Left renal pelvis (tissue), 4 donors: ENCODE measurements at places on chromosomes 1 and 21. TPM values are rescaled to one million over a fixed set of nuclear protein-coding genes. Genes with fewer than 3 reads are reported as not detected.

- no peak for DNase-seq
Measured at GRCh38 chr1:182389619-182390047, 2.0 kb downstream of the GLUL start.

DNA sequence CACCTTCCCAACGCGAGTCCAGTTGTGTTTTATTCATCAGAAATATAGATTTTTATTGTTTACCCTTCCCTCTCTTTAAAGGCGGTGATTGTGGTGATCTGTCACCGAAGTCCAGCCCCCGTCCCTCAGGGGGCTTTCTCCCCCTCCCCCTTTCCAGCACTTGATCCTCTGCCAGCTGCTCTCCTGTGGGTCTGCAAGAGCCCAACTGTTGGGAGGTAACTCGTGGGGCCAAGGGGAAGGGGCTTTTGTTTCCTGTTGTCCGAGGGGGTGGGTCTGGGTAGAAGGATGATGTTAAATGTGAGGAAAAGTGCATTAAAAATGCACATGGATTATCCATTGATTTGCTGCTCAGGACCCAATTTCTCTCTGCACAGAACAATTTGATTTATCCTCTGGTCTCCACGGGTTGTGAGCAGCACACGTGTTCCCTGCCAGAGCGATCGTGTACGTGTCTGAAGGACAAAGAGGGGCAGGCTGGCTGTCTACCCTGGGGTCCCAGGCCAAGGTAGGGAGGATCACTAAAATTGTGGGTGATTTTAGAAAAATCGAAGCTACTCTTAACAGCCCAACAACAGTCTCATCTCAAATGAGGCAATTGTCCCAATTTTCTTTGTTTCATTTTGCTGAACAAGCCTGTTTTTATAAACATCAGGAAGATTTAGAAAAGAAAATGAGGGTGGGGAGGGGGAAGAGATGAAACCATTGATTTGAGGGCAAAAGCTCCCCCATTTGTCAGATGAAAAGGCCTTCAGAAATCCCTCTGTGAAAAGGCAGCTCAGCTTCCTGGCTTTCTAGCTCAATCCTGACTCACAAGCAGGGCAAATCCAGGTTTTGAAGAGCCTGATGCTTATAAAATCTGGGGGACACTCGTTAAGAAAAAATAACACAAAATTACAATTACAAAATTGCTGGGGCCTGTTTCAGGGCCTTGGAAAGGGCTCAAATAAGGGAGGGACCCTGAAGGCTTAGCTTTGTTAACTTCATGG is 176.2 kb downstream of the RHOU start:
- DNase-seq = no peak

GRCh38 chr1:99270646-99271045 is 6.4 kb downstream of the PLPPR4 start:
- no peak for DNase-seq

DNA sequence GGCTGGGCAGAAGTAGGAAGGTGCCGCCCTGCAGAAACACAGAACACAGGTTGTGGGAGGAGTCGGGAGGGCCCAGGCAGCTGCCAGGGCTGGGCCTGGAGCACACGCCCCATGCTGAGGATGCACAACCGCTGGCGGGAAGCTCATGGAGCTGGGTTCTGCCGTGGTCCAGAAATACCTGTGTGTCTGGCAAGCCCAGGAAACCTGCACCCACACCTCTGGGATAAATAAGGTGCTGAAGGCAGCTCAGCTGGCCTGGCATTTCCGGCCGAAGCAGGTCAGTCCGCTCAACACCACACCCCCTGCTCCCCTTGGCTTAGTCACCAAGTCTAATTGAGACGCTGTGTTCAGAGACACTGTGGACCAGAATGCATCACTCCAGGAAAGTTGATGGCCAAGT is 32.1 kb downstream of the CTNNBIP1 start:
- DNase-seq = no peak

GRCh38 chr1:245829194-245829593 is 674.4 kb downstream of the KIF26B start:
- no peak for DNase-seq

DNA sequence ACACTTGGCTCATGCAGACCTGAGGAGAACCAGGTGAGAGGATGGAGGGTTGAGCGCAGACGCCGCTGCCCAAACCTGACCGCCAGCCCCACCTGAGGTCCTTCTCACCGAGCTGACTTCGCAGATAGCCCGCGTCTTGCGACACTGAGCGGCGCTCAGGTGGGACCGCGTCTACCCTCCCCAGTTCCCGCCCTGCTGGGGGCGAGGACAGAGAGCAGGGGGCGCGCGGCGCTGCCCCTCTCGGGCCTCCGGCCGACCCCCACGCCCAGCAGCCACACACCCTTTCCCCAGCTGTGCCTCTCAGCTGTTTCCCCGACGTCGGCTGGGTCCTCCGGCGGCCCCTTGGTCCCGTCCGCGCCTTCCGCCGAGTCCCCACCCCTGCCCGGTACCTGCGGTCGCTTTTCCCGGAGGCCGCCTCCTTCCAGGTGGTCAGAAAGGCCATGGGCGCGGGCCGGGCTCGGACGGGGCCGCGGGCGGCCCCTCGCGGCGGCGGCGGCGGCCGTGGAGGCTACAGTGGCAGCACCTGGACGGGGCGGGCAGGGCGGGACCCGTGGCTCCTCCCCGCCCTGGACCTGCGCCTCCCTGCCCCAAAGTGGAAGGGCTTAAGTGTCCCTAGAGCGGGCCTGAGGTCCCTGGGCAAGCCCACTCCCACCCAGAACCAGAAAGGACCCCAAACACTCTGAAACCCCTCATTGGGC is 14.4 kb upstream of the TTC39A start:
- no peak for DNase-seq

DNA sequence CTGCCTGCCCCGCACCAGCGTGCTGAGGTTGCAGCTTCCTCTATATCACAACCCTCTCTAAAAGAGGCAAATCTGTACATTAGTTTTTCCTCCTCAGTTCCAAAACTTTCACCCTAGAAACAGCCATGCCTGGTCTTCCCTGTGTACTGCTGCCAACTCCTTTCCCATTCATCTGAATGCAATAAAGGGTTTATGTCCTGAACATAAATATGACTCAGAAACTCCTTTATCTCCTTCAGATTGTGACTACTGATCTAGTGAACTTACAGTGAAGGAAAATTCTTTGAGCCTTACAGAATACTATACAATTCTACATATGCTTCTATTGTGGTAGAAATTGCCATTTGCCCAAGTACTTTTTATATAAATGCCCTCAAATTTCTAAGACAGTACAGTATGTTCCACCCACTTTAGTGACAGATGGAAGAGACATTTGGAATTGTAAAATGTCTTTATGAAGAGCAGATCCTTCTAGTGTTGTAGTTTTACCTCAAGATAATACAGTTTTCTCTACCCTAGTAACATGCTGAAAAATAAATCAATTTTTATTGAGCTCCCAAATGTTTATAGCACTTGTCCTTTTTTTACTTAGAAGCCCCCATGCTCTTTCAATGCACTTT is 345.1 kb upstream of the SNX7 start:
- DNase-seq = no peak

DNA sequence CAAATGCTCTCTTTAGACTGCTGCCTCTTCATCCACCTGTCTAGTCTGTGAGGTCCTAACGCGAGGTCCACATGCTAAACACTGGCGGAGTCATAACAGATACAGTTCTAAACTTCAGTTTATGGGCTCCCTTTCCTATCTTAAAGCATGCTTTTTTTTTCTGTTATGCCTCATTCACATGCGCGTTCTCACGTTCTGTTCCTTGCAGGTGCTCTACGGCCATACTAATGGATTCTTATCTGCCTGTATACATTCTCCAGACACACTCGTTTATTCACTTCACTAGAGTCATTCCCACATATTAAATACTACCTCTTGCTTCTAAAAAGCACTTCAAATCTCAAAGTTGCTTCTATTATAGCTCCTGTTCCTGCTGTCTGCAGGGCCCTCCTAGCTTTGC is 38.7 kb downstream of the PHC2 start:
- DNase-seq = no peak

DNA sequence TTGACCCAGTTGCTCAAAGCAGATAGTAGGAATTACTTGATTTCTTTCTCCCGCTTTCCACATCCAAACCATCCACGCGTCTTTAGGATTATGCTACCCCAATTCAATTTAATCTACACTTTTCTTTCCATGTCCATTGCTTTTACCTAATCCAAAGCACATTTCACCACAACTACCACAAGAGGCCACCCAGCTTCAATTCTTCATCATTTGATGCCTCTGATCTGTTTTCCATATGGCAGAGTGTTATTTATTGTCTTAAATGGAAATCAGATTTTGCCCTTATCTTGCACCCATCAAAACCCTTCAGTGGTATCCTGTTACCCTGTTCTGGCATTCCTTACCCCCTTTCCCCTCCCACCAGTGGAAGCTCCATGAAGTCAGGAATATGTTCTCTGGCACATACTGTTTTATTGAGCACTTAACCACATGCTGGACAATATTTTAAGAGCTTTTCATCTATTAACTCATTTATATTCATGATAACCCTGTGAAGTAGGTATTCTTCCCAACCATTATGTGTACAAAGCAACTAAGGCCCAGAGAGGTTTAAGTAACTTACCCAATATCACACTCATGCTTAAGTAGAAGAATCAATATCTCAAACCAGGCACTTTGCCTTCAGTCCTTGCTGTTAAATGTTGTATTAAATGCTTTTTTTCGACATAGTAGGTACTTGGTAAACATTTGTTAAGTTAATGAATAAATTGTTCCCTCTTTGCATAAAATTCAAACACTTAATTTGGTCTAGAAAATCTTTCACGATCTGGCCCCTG is 34.6 kb downstream of the CLIC4 start:
- DNase-seq = no peak

GRCh38 chr1:202848191-202848542 is 37.4 kb downstream of the PCAT6 start:
- DNase-seq = no peak

DNA sequence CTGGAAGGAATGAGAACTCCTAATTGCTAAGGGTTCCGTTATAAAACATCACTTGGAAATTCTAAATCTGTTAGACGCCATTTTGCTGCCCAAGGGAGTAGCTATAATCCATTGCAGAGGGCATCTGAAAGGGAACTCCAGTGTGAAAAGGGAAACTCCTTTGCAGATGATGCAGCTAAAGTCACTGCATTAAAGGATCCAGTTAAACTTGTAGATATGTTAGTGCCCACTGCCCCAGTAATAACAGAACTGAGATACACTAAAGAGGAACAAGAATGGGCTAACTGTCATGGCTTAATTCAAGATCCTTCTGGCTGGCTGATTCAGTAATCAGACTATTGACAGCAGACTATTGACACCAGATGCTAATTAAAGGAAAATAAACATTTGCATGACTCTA is 81.8 kb upstream of the KIAA0040 start:
- no peak for DNase-seq

GRCh38 chr1:105793536-105794146 is 1262.8 kb upstream of the PRMT6 start:
- DNase-seq = peak; percentile 34

DNA sequence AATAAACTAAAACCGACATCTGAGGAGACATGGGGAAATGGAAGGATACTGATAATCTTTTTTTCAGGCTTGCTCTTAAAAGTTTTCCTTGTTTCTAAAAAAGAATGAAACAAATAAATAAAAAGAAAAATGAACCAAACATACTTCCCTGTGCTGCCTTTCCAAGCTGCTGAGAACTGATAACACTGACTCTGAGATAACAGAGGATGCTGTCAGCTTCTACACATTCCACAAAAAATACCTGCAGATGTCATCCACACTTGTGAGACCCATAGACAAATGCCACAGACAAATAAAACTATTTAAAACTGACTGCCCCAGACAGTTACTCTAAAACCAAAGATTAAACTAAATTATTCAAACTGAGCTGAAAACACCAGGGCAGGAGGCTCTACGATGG is 12.0 kb upstream of the OR6K3 start:
- no peak for DNase-seq

- no peak for DNase-seq
Measured at GRCh38 chr1:150249936-150250335, 7.6 kb upstream of the CA14 start.

GRCh38 chr21:14072761-14073535 is 137.8 kb downstream of the LIPI start:
- DNase-seq = no peak

- no peak for DNase-seq
Measured at GRCh38 chr1:27057389-27057788, 44.7 kb upstream of the TENT5B start.

DNA sequence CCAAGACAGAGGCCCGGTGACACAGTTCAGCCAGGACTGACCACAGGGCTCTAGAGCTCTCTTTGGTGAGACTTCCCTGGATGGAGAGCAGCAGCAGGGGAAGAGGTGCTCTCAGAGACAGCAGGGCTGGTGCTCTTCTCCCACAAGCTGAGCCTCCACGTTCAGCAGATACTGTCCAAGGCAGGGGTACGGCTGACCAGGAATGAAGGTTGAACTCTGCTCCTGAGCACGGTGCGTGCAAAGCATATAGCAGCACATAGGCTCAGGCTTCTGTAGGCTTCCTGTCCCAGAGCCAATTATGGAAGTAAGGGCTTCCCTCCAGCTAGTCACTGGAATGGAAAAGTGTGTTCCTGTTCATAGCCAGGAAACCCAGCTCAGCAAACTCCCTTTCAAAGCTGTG is 23.9 kb downstream of the DMBX1 start:
- DNase-seq = no peak

- no peak for DNase-seq
Measured at GRCh38 chr1:95742591-95743089, 508.6 kb downstream of the RWDD3 start.

GRCh38 chr1:219387211-219387610 is 213.5 kb downstream of the LYPLAL1 start:
- DNase-seq = no peak

GRCh38 chr1:228185641-228185965 is 20.0 kb downstream of the IBA57 start:
- no peak for DNase-seq

GRCh38 chr1:184075055-184076029 is 23.8 kb downstream of the TSEN15 start:
- no peak for DNase-seq

DNA sequence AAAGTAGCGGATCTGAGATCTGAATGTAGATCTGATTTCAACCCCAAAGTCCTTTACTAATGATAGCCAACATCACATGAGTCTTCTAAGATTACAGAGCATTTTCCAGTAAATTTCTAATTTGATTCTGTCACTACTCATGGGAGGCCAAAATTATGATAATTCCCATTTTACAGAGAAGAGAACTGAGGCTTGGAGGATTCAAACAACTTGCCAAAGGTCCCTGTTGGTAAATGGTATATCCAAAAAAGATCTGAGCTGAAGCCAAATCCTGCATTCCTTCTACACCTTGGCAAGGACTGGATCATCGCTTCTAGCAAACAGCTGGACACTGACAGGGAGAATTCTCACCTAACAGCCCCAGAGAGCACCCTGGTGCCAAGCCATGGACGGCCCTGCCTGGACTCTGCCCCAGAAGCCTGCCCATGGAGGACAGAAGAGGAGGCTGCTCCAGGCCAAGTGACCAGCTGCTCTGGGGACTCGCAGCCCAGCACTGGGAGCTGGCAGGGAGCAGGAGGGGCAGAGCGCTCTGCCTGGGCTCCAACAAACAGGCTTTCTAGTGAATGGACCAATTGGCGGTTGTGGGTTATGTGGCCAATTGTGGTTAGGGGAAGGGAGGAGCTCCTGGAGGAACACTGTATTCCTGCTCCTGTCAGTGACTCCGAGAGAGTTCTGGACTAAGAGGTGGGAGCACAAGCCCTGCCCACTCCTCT is 6.4 kb upstream of the CSF1 start:
- DNase-seq = no peak

Gene GNAT2
- polyA plus RNA-seq = not detected

Gene KLHDC9
- polyA plus RNA-seq = 16.6 TPM

Gene AGMAT
- polyA plus RNA-seq = 15.8 TPM

Gene GSTM5
- 36.1 TPM for polyA plus RNA-seq

Gene OLFML2B
- polyA plus RNA-seq = 11.8 TPM

Gene RBP7
- 22.1 TPM for polyA plus RNA-seq

Gene FAM43B
- polyA plus RNA-seq = 1.3 TPM

Gene ADCY10
- 0.24 TPM for polyA plus RNA-seq

Gene TEX38
- polyA plus RNA-seq = 0.65 TPM
